ENCODE measurements at places on chromosomes 6 and 20. TPM values are rescaled to one million over a fixed set of nuclear protein-coding genes. Genes with fewer than 3 reads are reported as not detected.

GRCh38 chr6:23533944-23534343 lies 592.1 kb upstream of the NRSN1 start:
- no peak overlapping the region for H3K27ac ChIP-seq
- no peak for DNase-seq
- no peaks in the 10 kb centered on the region for H3K4me1 ChIP-seq
- no peaks in the 10 kb centered on the region for H3K27me3 ChIP-seq
- H3K36me3 ChIP-seq = no peaks in the 10 kb centered on the region

DNA sequence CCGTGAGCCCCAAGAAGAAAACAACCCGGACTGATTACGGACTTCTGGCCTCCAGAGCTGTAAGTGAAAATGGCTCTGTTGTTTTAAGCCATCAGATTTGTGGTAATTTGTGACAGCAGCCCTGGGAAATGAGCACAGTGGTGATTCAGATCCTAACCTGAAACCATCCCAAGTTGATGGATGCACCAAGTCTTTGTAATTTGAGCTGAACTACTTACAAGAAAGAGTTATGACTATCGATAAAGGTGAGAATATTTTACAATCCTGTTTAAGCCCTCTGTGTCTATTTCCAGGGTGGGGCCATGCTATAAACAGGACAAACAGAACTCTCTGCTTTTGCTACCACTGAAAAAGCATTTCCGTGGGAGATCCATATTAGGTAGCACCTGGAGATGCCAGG lies 19.1 kb upstream of the RIN2 start:
- H3K4me1 ChIP-seq = no peaks in the 10 kb centered on the region
- H3K4me3 ChIP-seq = no peak overlapping the region
- no peak overlapping the region for H3K27ac ChIP-seq

DNA sequence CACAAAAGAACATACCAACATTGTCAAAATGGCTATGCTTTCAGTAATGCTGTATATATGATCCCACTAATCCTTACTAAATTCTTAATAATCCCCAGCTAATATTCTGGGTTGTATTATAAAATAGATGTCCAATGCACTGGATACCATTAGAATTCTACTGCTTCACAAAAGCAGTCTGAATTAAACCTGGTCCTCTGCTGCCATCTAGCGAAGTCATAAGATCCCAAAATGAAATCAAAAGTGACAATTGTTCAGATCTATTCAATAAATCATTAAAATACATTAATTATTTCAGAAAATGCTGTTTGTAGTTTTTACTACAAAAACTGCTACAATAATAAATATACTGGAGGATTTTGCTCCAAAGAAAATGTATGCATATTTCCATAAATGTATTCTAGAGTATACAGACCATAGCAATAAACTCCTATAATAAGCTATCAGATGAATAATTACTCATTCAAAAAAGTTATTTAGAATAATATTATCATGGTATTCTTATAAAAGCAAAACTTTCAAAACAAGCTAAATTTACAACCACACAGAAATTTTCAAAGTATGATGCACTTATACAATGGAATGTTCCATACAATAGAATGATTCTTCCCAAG lies 92.6 kb downstream of the RNGTT start:
- DNase-seq = no peak
- H3K27me3 ChIP-seq = no peaks in the 10 kb centered on the region
- peaks cover 38% of the 10 kb centered on the region for H3K4me1 ChIP-seq
- H3K27ac ChIP-seq = no peak overlapping the region

Gene SLC44A4
- 5.9 TPM for total RNA-seq

Gene SGK2
- total RNA-seq = 1.3 TPM

Gene GTPBP2
- 60.9 TPM for total RNA-seq

All from spleen (tissue), 13 donors.